Stimulated activated CD8-positive, alpha-beta memory T cell treated with anti-CD3 and anti-CD28 coated beads, Interleukin-12 subunit alpha, Interleukin-12 subunit beta, amount 100 ng/mL, for 1 hour (primary cell): ENCODE measurements at places on chromosomes 12 and 14.

- no peak for DNase-seq
These were observed 21.7 kb downstream of the LIMA1 start for GRCh38 chr12:50261654-50262053.

DNA sequence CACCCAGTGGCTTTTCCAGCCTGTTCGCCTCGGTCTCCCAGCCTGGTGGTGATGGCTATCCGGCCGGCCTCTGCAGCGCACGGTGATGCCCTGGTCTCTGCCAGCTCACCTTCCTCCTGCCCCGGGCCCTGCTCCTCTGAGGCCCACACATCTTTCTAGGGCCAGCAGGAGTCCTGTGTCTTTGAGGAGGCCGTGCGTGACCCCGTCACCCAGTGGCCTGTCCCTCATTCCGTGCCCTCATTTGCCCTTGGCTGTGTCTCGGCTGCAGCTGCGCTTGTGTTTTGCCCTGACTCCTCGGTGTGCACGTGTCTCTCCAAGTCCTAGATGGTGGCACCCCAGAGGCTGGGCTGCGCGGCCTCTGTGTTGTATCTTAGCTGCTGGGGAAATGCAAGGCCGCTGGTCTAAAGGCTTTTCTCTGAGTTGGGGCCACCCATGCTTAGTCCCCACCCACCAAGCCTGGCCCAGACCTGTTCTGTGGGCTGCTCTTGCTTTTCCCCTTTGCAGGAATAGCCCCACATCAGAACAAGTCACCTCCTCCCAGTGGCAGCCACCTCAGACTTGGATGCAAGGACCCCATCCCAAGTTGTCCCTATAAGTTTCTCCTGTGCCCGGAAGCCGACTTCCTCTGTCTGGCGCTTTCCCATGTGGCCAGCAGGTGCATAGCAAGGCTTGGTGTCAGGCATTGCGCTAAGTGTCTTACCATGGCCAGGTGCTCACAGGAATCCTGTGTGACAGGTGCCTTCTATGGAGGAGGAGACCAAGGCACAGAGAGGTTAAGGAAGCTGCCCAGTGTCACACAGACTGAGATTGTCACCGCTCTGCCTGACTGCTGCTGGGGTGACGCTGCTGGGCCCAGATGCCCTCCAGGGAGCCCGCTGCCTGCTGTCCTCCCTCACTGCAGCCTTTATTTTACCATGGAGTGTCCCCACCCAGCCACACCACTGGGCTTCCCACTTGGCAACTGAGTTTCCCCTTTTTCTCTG is 64.5 kb downstream of the TSPAN9 start:
- no peak for DNase-seq

DNA sequence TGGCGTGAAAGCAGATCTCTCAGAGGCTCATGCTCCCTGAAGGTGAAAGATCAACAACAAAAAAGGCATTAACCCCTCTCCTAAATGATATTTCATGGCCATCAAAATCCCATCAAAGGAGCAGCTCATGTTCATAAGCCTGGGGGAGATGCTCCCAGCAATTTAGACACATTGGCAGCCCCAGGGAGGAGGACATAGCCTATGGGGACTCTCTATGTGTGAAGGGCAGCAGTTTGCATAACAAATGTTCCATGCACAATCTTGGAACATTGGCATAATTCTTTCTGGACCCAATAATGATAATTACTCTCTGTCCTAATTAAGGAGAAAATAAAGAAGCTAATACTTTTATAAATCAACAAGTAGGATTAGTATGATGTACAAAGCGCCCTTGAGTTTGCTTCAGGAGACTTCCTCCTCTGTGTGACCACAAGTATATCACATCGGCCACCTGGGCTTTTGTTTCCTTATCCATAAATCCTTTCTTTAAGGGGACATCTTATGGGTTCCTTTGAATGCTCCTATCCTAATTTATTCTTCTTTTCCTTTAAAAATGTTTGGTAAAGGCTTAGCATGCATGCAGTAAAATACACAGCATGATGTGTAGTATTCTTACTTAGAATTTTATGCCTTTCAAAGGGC is 161.9 kb upstream of the PLEKHG7 start:
- DNase-seq, result no peak

DNA sequence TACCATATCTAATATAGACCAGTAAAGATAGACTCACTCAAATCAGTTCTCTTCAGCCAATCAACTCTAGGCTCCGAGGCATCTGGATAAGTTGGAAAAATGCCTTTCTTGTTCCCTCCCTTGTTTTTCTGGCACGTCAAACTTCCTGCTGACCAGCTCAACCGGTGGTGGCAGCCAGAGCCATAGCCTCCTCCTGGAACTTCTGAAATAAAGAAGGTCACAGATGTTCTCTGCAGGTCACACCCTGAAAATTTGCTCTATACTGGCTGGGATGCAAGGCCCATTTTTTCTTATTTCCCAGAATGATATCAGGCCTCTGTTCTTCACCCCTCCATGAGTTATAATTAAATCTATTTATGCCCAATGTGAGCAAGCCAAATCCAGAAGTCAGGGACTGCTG is 81.9 kb downstream of the BMP4 start:
- DNase-seq, result no peak

- DNase-seq, result no peak
These were observed 245.4 kb downstream of the EFCAB11 start for GRCh38 chr14:89708982-89709625.

- no peak for DNase-seq
These were observed 208.8 kb upstream of the EEA1 start for GRCh38 chr12:93137656-93138612.

DNA sequence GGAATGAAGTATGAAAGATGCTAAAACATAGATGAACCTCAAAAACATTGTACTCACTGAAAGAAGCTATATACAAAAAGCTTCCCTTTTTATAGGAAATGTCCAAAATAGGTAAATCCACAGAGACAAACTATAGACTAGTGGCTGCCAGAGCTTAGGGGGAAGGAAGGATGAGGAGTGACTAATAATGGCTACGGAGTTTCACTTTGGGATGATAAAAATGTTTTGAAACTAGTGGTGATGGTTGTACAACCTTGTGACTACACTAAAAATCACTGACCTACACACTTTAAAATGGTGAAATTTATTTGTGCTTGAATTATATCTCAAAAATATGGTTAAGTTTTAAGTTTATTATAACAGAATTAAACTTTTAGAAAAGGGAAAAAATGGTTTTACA is 37.1 kb upstream of the AMN1 start:
- DNase-seq, result no peak

DNA sequence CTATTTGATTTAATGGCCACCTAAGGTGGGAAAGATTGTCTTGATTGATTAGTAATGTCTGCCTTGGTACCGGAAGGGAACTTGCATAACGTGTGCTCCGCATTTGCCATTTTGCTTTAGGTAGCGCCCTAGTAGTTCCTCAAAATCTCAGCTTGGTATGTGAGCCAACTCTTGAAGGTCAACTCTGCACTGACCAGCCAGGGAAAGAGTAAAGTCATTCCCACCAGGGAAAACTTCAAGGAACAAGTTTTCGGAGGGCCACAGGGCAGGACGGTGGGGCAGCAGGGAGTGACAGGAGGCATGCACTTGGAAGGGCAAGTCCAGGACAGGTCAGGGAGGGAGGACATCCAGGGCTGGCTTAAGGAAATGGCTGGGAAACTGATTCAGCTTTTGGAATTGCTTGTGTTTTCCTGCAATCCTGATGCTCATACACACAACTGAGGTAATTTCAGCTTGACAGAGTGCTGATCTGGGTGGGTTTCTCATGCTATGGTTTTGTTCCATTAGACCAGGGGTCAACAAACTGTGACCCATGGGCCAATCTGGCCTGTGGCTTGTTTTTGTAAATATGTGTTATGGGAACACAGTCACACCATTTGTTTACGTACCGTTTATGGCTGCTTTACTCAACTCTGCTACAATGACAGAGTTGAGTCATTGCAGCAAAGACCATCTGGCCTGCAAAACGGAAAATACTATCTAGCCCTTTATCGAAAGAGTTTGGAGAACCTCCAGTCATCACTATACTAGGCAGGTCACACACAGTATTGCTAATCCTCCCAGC is 184.5 kb downstream of the RBM19 start:
- DNase-seq, result no peak

GRCh38 chr12:3091382-3092241 is 14.4 kb downstream of the TSPAN9 start:
- DNase-seq, result no peak

DNA sequence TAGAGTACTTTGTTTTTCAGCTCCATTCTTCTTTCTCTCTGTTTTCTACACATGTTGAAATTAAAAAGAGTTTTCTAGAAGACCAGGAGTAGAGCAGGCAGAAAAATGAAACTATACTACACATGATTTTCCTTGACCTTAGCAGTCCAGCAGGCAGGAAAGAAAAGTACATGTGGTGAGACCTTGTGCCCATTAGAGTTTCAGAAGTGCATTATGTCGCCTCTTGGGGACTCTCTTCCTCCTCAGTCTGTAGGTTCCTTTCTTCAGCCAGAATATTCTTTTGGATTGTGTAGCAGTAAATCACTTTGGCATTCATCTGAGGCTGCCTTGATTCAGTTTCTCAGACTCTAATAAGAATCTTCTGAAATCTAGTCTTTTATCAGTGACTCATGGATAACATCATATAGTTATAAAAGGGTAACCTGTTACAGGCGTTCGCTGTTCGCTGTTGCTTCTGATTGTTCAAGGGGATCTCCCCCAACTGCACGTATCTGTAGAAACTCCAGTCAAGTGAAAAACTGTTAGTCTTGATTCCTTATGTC is 161.8 kb downstream of the ANO4 start:
- no peak for DNase-seq
